ENCODE measurements at places on chromosomes 7 and 10.
A peak's percentile ranks its signal among the peaks of the same experiment; 100 is the strongest.

- no peak for DNase-seq
Measured at GRCh38 chr10:58919927-58920654, 256.4 kb upstream of the PHYHIPL start.

DNA sequence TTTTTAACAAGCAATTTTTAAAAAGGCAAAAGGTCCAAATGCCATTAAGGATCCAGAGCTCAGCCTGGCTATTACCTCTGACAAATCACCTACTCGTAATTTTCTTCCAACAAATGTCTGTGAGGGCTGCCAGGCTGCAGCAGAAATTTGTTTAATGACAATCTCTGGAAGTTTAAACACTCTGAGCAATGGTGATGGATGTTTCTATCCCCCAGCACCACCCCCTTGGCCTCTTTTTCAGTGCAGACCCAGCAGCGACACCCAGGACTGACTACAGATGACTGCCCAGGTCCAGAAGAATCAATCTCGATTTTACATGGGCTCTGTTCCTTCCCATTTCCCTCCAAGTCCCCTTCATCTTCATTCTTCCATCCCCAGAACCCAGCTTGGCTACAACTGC is 201.4 kb upstream of the AOAH start:
- DNase-seq: no peak

DNA sequence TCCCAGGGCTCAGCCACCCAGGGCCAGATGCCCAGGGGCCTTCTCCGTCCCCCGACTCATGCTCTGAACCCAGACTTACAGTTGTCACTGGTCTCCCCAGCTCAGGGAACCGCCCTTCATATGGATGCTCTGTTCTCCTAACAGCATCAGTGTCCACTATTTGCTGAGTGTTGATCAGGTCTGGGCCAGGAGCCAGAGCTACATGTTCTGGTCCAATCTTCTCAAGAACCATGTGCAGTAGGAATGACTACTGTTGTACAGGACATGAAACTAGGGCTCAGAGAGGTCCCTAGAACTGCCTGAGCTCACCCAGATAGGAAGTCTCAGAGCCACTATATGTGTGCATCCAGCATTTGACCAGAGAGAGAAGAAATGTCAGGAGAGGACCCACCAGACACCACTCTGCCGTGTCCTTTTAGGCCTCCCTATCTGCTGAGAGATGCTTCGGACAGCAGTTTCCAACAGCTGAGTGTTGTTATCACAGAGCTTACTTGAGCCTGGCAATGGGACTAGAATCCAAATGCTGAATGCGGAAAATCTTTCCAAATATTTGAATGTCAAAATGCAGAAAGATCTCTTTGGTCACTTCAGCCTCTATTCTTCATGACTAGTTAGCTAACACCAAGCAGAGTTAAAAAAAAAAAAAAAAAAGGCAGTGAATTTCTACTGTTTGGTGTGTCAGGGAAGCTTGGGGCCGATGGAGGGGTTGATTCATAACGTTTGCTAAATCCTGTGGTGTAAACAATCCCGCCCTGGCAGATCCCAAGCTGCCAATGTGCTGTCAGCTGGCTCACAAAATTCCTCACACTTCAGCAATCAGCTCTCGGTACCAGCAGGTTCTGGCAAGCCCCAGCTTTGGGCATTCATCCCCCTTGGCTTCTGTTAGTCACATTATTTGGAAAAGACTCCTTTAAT is 246.1 kb downstream of the TNS3 start:
- peak; percentile 47 for DNase-seq

DNA sequence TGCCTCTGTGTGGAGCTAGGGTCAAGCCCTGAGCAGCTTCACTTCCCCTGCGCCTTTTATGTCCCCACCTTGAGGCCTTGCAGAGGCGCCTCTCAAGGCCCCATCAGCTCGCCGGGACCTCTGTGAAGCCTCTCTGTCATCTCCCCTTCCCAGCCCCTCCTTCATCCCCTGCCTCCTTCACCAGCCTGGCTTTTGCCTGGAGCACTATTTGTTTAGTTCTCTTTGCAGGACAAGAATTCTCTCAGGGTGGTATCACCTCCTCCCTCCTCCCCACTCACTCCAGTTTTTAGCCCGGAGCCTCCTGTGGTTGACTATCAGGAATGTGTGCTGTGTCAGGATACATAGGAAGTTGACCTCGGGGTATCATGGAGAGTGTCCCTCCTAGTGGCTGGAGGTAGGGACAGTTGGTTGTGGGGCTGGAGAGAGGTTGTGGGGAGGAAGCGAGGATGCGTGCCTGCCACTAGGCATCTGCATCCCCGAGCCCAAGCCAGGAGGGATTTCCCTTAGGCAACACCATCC is 89.8 kb upstream of the ANLN start:
- no peak for DNase-seq

GRCh38 chr7:99248391-99249095 is 24.1 kb upstream of the MYH16 start:
- DNase-seq: no peak

DNA sequence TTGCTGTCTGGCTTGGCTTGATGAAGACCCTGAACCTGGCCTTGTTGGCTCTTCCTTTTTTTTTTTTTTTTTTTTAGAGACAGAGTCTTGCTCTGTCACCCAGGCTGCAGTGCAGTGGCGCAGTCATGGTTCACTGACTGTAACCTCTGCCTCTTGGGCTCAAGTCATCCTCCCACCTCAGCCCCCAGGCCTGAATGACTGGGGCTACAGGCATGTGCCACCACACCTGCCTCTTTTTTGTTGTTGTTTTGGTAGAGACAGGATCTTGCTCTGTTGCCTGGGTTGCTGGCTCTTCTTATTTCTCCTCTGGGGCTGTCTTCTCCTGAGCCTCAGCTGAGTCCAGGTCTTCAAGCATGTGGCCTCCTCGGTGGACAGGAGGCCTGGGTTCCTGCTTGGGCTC is 44.7 kb downstream of the PRF1 start:
- no peak for DNase-seq

GRCh38 chr10:63542835-63543575 is 21.8 kb downstream of the REEP3 start:
- DNase-seq: no peak

- no peak for DNase-seq
Measured at GRCh38 chr10:99292159-99292558, 37.0 kb upstream of the CNNM1 start.

DNA sequence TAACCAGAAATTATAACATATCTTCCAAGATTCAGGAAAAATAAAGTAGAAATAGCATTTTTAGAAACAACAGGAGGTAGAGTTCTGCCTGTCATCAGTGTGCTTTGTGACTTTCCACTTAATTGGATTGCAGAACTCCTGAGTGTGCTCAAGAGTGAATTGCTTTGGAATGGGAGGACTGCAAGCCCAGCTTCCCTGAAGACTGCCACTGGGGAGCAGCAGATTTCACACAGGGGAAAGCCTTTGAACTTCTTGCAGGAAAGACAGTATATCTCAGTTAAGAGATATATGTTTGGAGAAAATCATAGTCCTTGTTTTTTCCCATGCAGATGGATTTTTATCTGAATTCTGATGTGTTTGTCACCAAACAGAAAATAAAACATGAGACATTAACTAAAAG is 124.5 kb downstream of the TMEM168 start:
- no peak for DNase-seq

GRCh38 chr10:79063071-79063491 is 5.7 kb upstream of the ZMIZ1 start:
- DNase-seq: no peak

DNA sequence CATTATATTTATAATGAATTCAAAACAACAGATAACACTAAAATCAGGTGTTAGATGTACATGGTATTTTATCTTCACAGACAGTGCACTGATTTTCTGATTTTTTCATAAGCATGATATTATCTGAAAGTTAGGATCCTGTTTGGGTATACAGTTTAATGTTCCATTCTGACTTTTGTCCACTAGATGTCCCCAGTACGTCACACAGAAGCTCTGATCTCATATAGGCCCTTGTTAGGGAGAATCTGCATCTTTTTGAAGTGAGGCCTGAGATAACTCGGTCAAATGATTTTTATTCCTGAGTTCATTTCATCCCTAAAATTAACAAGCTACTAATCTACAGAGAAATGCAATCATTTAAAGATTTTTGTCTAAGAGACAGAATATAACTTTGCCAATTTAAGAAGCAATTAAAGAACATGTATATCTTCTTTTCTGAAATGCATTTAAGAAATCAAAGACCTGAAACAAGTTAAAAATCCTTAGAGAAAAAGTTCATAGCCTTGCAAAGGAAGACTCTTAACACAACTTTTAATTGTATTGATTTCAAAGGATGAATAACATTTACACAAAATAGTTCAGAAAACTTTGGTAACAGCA is 72.0 kb upstream of the TES start:
- peak; percentile 2 for DNase-seq

- DNase-seq: no peak
Measured at GRCh38 chr7:92025260-92025659, 84.6 kb downstream of the AKAP9 start.

GRCh38 chr10:89308736-89309135 is 6.9 kb downstream of the IFIT2 start:
- DNase-seq: no peak

DNA sequence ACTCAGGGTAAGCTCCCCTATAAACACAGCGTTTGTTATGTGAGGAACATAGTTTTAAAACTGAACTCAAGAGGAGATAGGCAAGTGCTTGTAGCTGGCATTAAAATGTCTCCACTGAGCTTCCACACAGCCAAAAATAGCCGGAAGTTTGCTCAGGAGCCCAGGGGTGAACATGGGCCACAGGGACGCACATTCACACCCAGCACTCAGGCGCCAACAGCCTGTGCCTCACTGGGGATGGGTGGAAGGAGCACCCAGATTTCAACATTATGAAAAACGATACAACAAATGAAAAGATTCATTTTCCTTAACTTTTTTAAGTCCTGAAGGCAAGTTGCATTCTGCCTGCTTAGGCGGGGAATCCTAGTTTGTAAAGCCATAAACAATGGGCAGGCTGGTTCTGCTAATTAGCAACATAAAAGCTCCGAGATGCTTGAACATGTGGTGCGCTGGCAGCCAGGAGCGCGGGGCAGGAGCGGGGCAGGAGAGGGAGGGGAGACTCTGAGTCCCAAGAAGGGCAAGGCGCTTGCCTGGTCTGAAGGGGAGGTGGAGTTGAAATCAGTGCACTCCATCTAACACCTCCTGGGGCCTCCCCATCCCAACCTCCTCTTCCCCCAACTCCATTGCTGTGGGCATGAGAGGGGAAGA is 235.9 kb downstream of the COBL start:
- DNase-seq: peak; percentile 29

DNA sequence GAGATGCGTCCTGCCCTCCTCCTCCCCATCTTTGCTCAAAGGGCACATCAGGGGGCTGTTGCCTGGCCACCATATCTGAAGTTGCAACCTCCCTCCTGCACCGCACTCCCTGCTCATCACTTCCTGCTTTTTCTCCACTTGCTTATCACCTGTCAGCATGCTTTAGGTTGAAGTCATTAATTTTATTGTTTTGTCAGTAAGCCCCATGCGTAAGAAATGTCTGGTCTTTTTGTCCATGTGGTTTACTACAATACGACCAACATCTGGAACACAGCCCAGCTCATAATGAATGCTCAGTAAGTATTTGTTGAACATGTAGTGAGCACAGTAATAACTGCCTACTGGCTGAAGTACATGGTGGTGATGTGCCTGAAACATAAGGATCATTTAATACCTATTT is 71.6 kb upstream of the GJD4 start:
- DNase-seq: no peak

DNA sequence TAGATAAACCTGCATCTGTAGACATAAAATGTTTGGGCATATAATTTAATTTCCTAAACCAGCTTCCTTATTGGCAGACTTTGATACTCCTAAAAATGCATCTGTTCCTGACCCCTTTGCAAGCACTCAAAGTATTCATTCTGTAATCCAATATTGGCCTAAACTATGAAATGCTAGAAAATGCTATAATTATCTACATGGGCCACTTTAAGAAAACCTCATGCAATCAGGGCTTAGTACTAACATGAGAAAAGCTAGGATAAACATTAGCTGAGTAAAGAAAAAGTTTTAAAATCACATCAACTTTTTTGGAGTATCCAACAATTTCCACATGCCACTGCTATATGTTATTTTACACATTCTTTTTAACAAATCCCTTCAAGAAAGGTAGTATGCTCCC is 57.2 kb downstream of the PARD3 start:
- no peak for DNase-seq

GRCh38 chr7:94289071-94289470 is 105.6 kb upstream of the COL1A2 start:
- DNase-seq: peak; percentile 36

DNA sequence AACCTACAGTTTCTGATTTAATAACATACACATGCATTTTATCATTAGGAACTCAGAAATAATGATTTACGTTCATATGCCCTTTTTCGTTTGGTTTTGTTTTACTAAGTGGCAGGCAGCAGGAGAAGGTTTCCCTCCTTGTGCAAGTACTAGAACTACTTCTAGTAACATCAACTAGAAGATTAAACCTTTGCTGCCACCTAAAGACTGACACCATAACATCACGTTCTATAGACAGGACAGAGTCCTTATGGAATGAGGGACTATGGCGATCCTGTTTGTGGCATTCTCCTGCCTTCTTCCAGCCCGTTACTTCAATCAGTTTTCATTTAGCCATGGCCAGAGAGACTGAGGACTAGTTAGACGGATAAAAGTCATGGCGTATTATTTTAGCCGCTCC is 53.2 kb downstream of the GAD2 start:
- DNase-seq: peak; percentile 9

DNA sequence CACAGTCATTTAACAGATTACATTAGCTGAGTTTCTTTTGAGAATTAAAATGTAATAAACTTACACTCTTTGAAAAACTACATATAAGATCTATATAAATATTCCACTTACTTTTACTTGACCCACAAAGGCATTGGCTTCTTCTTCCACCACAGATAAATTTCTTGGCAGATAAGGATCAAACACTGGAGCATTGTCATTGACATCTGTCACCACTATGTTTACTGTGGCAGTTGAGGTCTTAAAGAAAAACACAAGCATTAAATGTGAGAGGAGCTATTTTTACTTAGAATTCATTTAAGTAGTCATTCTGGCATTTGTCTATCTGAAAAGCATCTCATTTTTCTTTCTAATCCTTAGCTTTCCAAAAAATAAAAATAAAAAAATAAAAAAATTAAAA is 734.4 kb downstream of the PCDH15 start:
- DNase-seq: no peak

GRCh38 chr7:40583667-40584444 is 449.1 kb downstream of the SUGCT start:
- DNase-seq: no peak

All from hippocampal formation (tissue), 2 donors.